ENCODE measurements at places on chromosomes 7 and 10.
A peak's percentile ranks its signal among the peaks of the same experiment; 100 is the strongest.

GRCh38 chr7:20862554-20862953 is 75.9 kb upstream of the SP8 start:
- no peak for DNase-seq

DNA sequence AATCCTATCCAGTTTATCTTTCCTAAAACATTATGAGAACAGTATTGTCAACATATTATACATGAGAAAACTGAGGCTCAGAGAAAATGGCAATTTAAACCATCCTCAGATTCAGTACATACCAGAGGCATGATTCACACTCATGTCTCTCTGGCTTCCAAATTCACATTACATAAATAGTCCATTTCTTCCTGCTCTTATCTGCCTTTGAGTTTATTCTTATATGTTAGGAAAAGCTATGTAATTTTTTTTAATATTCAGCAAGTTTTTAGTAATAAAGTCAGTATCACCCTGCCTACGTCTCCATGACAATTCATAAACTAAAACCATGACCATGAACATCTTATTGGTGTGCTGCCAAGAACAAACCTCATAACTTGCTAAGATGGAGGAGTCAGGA is 1260.2 kb upstream of the SORCS1 start:
- peak; percentile 71 for DNase-seq

DNA sequence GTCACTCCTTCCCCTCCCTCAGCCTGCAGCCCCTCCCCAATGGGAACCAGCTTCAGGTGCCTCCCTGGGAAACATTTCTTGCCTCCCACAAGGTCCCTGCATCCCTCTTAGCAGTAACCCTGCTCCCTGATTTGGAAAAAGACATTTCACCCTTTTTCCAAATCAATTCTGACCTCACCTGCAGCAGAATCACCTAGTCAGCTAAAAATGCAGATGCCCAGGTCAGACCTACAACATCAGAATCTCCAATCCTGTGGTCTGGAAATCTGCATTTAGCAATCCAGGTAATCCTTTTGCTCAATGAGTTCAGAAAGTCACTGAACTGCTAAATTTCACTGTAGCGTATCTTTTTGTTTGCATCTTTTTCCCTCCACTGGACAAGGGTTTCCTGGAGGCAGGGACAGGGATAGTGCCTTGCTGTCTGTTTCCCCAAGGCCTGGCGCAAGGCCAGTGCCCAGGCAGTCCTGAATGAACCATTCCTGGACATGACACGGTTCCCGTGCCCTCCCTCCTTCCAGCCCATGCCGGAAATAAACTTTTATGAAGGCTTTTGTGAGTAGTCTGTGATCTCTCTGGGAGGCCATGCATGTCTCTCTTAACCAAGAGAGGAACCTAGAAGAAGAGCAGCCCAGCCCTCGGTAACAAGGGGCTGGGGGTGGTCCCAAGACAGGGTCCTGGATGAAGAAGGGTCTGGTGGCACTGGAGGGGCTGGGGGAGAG is 44.0 kb downstream of the COL13A1 start:
- DNase-seq = peak; percentile 33

DNA sequence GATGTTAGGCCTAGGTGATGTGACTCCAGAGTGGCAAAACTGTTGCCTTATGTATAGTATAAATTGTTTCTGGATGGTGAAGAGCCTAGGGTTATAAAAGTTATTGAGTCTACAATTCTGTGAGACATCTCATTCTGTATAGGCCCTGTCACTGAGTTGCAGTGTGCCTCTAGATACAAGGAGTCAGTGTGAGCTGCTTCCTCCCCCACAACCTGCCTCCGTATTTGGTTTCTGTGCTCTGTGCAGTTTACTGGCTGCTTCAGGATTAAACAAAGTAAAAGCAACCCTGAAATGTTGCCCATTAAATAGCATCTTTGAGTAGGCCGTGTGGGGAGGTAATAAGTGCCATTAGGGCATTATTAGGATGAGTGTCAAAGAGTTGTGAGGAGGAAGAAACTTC is 1.9 kb upstream of the IFRD1 start:
- no peak for DNase-seq

GRCh38 chr7:116135306-116135705 is 75.0 kb upstream of the TES start:
- DNase-seq = no peak

- no peak for DNase-seq
Measured at GRCh38 chr10:128047991-128048818, 78.0 kb downstream of the MKI67 start.

DNA sequence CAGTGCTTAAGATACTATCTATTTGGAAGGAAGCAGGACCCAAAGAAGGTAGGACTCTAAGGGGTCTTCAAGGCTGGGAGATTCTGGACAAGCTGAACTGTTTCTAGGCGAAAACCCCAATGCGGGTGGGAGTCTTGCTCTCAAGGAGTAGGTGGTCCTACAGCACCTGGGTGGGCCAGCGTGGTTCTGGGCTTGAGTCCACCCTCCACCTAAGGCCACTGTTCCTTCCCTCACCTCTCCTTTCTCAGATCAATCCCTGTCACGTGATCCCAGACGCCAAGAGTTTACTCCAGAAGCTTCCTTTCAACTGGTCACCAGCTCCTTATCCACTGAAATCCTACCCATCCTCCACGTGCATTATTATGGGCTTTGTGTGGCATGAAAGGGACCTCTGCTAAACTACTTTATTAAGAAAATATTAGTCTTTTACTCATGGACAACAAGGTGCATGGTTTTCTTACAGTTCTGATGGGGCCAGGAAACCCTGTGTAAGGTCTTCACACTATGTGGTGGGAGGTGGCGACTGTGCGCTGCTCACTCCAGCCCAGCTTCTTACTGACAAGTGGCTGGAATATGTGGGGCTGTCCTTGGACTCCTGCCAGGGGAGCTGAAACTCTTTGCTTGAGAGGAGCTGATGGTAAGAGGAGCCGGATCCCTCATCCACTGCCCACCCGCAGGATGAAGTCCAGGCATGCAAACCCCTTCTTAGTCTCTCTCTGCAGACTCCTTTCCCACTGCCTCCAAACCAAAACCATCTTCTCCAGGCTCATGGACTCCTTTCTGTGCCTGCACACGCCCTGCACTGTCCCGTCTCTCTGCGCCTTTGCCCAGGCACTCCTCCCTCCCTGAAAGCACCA is 1.6 kb downstream of the ZNF746 start:
- DNase-seq = peak; percentile 85

GRCh38 chr7:72298091-72298490 is 114.0 kb downstream of the CALN1 start:
- DNase-seq = no peak

DNA sequence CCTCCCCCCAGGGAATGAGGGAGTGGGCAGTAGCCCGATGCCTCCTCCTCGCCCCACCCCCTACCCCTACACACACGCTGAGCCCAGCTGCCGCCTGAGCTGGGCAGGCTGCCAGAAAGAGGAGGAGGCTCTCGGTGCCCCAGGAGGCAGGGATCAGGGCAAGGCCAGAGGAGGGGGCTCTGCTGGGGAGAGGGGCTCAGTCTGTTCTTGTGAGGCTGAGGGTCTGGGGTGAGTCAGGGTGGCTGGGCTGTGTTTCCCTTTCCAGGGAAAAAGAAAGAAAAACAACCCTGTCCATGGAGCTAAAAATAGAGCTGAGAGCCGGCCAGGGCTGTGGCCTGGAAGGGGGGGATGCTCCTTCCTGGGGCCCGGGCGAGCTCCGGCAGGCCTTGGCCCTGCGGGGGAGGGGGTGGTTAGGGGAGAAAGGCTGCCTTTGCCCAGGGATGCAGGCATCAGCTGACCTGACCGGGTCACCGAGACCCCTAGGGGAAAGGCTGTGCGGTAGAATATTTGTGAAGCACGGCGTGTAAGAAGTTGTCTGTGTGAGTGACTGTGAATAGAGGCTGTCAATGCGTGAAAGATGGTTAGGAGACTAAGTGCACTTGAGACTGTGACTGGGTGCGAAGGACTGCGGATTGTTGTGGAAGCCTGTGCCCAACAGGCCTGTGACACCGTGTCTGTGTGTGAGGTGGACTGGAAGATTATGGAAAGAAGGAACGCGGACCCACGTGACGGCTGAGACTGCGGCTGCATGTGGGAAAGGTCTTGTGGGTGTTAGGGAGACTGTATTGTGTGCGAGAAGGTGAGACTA is 1.2 kb upstream of the LZTS2 start:
- DNase-seq = peak; percentile 82

DNA sequence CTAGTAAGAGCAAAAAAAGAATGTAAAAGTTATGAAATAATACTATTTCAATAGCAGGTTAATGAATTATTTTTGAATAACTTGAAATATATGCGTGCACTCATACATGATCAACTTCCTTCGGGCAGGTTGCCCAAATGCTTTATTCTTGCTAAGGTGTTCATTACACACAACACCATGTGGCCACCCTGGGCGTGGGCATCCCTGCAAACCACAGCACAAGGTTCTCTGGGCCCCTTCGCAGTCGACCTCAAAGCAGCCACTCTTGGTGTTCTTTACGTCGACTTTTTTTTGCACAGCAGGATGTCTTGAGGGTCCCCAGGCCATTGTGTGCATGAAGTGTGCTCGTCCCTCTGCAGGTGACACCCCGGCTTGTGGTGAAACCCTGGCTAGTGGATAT is 300.7 kb upstream of the PITRM1 start:
- DNase-seq = no peak

GRCh38 chr7:8514781-8515519 is 81.5 kb downstream of the NXPH1 start:
- DNase-seq = no peak

- peak; percentile 93 for DNase-seq
Measured at GRCh38 chr10:77111611-77112550, 525.7 kb downstream of the KCNMA1 start.

DNA sequence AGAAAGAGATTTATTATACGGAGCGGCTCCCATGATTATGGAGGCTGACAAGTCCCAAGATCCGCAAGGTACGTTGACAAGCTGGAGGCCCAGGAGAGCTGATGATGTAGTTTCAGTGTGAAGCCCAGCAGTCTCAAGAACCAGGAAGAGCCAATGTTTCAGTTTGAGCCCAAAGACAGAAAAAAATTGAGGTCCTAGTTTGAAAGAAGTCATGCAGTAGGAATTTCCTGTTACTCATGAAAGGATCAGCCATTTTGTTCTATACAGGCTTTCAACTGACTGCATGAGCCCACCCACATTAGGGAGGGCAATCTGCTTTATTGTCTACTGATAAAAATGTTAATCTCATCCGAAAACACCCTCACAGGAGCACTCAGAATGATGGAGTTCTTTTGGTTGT is 51.5 kb downstream of the CCDC71L start:
- peak; percentile 86 for DNase-seq

GRCh38 chr7:38728145-38728544 is 97.0 kb upstream of the AMPH start:
- no peak for DNase-seq

DNA sequence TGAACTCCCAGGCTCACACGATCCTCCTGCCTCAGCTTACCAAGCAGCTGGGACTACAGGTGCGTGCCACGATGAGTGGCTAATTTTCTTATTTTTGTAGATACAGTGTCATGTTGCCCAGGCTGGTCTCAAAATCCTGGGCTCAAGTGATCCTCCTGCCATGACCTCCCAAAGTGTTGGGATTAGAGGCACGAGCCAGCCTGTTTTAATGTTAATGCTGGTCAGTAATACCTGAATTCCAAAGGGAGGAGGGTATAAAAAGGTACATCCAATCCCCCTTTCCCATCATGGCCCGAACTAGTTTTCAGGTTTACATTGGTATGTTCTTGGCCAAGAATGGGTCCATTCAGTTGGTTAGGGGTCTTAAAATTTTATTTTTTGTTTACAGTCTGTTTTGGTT is 329.1 kb downstream of the PARD3 start:
- no peak for DNase-seq

DNA sequence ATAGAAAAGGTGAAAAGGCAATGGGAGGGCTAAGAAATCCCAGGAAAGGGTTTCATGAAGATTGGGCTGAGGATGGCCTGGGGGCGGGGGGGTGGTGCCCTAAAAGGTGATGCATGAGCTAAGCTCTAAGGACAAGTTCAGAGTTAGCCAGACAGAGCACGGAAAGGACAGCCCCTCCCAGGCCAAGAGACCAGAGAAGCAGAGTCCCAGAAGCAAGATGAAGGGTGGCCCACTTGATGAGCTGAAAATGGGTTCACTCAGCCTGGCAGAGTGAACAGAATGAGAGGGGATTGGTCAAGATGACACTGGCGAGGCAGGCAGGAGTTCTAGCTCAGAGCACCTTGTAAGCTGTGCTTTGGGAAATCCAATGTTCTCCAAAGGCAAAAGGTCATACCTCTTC is 89.4 kb upstream of the GPR26 start:
- DNase-seq = no peak

DNA sequence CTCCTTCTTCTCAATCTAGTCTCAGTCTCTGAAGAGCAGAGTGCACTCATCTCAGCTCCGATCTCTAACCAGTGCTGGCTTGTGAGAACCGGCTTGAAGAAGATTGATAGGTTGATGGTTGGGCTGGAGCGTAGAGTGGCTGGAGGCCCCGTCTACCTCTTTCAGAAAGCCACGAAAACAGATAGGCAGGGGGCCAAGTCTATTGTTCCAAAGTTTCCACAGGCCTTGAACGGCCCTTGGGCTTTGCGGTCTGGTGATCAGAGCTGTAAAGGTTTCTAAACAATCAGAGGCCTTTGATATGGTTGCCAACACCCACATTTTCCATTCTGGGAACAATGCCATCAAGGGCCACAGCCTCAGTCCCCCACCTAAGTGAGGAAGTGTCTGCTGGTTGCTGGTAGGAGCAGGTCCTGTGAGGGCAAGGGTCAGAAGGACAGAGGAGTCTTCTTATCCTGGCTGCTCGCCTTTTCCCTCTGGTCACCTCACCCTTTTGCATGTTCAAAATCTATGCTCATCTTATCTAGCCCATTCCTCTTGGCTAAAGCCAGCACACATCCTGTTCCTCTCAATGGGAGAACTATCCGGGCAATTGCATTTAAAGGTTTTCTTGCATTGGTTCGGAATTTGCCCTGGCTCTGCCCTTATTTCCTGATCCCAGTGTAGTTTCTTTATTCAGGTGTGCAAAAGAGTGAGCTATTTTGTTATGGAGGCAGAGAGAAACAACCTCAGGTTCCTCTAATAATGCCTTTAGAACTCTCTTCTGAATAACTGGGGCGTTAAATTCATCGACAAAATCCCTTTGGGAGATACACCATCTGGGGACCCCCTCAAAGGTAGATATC is 70.3 kb upstream of the KMT2E start:
- peak; percentile 29 for DNase-seq

- no peak for DNase-seq
Measured at GRCh38 chr7:54186336-54186735, 355.8 kb upstream of the VSTM2A start.

- peak; percentile 90 for DNase-seq
Measured at GRCh38 chr10:17062493-17062892, 67.1 kb downstream of the CUBN start.

GRCh38 chr10:133614830-133615580 is 11.6 kb downstream of the FRG2B start:
- DNase-seq = no peak

DNA sequence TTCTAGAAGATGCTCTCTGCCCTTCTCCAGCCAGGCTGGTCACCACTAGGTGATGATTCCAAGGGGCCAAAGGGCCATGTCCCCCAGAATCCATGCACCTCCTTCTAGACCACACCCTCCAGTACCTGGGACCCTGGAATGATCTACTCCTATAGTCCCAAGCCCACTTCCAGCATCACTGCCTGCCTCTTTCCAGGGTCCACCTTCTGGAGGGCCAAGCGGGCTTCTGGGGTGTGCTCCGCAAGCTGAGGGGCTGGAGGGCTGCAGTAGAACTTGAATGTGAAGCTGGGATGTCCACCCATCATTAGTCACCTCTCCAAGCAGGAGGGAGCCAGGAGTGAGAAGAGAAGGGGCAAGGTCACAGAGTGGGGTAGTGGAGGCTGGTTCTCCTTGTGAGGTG is 234.4 kb upstream of the MYO3A start:
- no peak for DNase-seq
